ENCODE measurements at places on chromosomes 16 and 17.

- H3K4me1 ChIP-seq = no peaks in the 10 kb centered on the region
- H3K4me3 ChIP-seq = no peak overlapping the region
- peaks cover 6% of the 10 kb centered on the region for H3K36me3 ChIP-seq
- no peaks in the 10 kb centered on the region for H3K27me3 ChIP-seq
- H3K27ac ChIP-seq = no peak overlapping the region
Measured at GRCh38 chr17:3603119-3603869, 5.9 kb downstream of the TRPV1 start.

DNA sequence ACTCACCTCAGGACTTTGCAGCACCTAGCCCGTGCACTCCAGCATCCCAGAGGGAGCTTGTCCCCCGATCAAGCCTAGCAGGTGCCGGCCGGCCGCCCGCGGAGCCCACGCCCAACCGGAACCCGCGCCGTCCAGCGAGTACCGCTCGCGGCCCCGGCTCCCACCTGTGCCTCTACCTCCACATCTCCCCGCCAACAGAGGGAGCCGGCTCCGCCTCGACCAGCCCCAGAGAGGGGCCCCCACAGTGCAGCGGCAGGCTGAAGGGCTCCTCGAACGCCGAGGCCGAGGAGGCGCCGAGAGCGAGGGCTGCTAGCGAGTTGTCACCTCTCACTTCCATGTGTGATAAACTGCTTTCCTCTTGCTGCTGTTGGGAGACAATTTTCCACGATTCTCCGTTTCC, 41.1 kb upstream of the DHRS7B start:
- H3K36me3 ChIP-seq = no peaks in the 10 kb centered on the region
- H3K27me3 ChIP-seq = peaks cover 12% of the 10 kb centered on the region

- H3K4me1 ChIP-seq = peaks cover 6% of the 10 kb centered on the region
- no peak overlapping the region for H3K27ac ChIP-seq
Measured at GRCh38 chr17:38844261-38844757, 9.2 kb downstream of the RPL23 start.

DNA sequence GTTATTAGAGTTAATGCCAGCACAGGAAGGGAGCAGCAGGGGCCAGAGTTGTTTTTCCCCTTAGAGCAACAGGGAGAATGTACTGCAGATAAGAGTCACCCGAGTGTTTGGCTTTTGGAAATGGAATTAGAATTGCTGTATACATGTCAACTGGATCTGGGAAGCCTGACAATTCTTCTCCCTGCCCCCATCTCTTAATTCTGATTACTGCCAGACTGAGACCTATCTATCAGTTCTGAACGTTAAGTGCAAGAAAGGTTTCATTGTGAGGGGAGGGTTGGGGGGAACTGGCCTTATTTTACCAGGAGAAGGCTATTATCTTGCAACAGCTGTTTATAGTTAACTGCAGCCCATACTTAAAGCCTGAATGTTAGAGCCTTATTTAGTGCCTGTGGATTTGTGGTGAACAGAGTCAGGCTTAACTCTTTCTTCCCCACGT, 424.5 kb upstream of the CDH11 start:
- no peaks in the 10 kb centered on the region for H3K4me1 ChIP-seq
- H3K27ac ChIP-seq = no peak overlapping the region
- H3K4me3 ChIP-seq = no peak overlapping the region
- no peak for ATAC-seq

- H3K4me3 ChIP-seq = no peak overlapping the region
- H3K27ac ChIP-seq = no peak overlapping the region
- no peaks in the 10 kb centered on the region for H3K36me3 ChIP-seq
- peaks cover 12% of the 10 kb centered on the region for H3K27me3 ChIP-seq
- ATAC-seq = no peak
Measured at GRCh38 chr17:66900126-66901010, 64.1 kb upstream of the CACNG4 start.

DNA sequence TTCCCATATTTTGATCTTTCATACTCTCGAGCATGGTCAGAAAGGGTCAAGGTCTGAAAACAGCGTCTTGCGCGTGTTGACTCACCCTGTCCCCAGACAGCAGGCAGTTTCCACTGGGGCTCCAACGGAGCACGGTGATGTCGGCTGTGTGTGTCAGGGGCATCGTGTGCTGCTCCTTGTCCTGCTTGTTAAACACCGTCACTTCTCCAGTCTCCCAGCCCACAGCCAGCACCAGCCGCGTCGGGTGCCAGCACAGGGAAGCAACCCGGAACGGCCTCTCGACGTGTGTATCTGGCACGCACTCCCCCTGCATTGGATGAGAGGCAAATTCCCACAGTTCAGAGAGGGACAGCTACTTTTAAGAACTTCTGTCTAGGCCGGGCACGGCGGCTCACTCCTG, 9.6 kb downstream of the IFT140 start:
- H3K27ac ChIP-seq = no peak overlapping the region
- no peaks in the 10 kb centered on the region for H3K4me1 ChIP-seq
- ATAC-seq = no peak
- peaks cover 6% of the 10 kb centered on the region for H3K36me3 ChIP-seq
- H3K4me3 ChIP-seq = no peak overlapping the region

DNA sequence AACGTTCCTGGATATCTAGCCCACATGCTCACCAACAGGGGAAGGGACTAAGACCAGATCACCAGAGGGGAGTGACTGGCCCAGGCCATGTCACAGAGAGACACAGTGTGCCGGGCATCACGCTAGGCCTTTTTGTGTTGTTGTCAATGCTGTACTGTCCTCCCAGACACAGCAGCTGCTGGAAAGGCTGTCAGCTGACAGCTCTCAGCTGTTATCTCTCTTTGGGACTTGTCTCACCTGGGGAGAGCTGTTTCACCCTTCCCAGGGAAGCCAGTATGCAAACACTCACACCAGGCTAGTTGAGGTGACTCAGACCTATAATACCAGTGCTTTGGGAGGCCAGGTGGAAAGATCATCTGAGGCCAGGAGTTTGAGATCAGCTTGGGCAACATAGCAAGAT, 19.4 kb downstream of the UNC45B start:
- H3K27me3 ChIP-seq = no peaks in the 10 kb centered on the region
- H3K36me3 ChIP-seq = no peaks in the 10 kb centered on the region
- no peak for ATAC-seq
- H3K27ac ChIP-seq = no peak overlapping the region

Data from activated T-helper 17 cell treated with anti-CD3 and anti-CD28 coated beads, Interleukin-2, amount 50 U/mL, for 72 hours (primary cell).